ENCODE measurements at places on chromosomes 12 and 14. TPM values are rescaled to one million over a fixed set of nuclear protein-coding genes. Genes with fewer than 3 reads are reported as not detected.
A peak's percentile ranks its signal among the peaks of the same experiment; 100 is the strongest.

The PDZRN4 gene
- total RNA-seq, result 0.75 TPM

The RIPK3 gene
- total RNA-seq, result 23.4 TPM

The CCDC184 gene
- total RNA-seq, result 0.61 TPM

The GLT1D1 gene
- 3.5 TPM for total RNA-seq

The DPPA3 gene
- not detected for total RNA-seq

The WSCD2 gene
- total RNA-seq, result 1.7 TPM

DNA sequence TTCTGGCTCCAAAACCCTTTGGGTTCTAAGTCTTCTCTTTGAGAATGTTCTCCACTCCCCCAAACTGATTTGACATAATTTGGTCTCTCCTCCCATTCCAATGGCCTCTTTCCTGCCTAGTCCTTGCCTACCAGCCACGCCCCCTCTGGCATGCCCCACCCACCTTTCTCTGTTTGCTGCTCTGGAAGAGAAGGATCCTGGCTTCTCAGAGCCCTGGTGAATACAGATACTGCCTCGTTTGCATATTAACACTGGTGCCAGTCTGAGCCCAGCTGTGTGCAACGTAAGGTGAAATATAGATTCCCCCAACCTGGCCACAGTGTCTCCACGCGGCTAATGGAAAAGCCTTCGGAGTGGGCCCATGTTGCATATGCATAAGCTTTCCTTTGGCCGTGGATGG lies 79.7 kb downstream of the PAPOLA start:
- H3K36me3 ChIP-seq, result no peaks in the 10 kb centered on the region
- no peaks in the 10 kb centered on the region for H3K4me1 ChIP-seq
- DNase-seq, result no peak

- peak; percentile 94 for DNase-seq
- peak within 1 kb of the TSS; percentile 82 for H3K27ac ChIP-seq
- H3K4me3 ChIP-seq, result peak within 1 kb of the TSS; percentile 62
- H3K36me3 ChIP-seq, result no peaks in the 10 kb centered on the region
- no peaks in the 10 kb centered on the region for H3K27me3 ChIP-seq
- peaks cover 19% of the 10 kb centered on the region for H3K4me1 ChIP-seq
Measured at GRCh38 chr14:23009939-23010726, at the start of gene C14orf93. TSS of gene C14orf93 (minus strand) at chr14:23010143. CDS start at chr14:22999023, 11,120 bp downstream.

DNA sequence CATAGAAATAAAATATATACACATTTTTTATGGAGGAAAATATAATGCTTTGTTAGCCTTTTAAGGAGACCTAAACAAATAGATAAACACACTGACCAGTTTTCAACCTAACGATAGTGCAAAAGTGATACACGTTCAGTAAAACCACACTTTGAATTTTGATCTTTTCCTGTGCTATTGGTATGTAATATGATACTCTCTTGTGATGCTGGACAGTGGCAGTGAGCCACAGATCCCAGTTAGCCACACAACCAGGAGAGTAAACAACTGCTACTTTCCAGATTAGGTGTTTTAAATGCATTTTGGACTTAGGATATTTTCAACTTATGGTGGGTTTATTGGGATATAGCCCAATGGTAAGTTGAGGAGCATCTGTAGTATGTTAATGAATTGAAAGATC lies 243.1 kb downstream of the ERC1 start:
- peaks cover 12% of the 10 kb centered on the region for H3K36me3 ChIP-seq
- H3K27me3 ChIP-seq, result no peaks in the 10 kb centered on the region

- DNase-seq, result no peak
- H3K36me3 ChIP-seq, result no peaks in the 10 kb centered on the region
- H3K27me3 ChIP-seq, result no peaks in the 10 kb centered on the region
Measured at GRCh38 chr14:54333511-54333910, 63.3 kb upstream of the CDKN3 start.

DNA sequence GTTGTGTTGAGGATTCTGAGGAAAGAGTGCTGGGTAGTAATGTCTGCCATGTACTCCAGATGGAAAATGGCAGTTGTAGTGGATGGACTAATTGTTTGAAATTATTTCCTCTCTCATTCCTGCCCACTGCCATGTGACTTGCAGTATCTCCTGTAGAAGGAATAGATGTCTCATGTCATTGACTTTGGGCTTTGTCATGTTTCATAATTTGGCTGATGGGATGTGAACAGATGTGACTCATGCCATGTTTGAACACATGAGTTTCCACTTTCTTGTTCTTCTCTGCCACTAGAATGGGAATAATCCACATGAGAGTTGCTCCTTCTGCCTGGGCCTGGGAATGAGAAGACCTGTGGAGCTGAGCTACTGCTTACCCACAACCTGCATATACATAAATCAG lies 2.4 kb upstream of the CALCOCO1 start:
- no peak overlapping the region for H3K27ac ChIP-seq
- peaks cover 21% of the 10 kb centered on the region for H3K4me1 ChIP-seq

- peaks cover 68% of the 10 kb centered on the region for H3K4me1 ChIP-seq
- no peaks in the 10 kb centered on the region for H3K36me3 ChIP-seq
- peak overlapping the region; percentile 70 for H3K27ac ChIP-seq
- H3K4me3 ChIP-seq, result no peak overlapping the region
- DNase-seq, result no peak
Measured at GRCh38 chr14:68939893-68940613, 39.0 kb downstream of the ACTN1 start.

DNA sequence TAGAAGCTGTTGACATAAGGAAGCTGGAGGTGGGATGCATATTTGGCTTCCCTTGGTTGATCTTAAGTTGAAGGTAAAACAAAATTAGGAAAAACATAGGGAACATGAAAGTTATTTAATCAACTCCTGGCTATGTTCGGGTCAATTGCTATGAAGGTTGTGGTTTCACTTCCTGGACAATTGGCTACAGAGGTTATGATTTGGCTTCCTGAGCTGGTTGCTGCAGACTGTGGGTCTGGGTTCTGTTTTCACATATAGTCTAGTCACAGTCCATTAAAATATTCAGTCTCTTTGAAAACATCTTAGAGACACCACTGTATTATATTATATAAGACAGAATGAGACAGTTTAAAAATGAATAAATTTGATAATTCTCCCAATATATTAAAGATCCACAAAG lies 895.2 kb upstream of the USP15 start:
- H3K4me1 ChIP-seq, result no peaks in the 10 kb centered on the region
- H3K4me3 ChIP-seq, result no peak overlapping the region
- no peaks in the 10 kb centered on the region for H3K36me3 ChIP-seq
- no peaks in the 10 kb centered on the region for H3K27me3 ChIP-seq

DNA sequence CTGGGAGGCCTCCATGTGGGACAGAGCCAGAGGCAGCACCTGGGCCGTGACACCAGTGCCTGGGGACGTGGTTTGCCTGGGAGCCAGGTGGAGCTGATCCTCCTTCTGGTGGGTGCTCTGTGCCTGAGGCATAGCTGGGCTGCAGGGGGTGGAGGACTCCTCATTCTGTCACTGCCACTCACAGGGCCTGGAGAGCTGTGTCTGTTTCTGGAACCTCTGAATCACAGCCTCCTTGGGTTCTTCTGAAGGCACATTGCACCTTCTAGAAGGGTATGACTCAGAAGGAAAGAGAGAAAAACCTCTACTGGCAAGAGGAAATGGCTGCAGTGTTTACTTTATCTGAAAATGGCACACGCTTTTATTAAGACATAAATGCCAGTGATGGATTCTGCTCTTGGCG lies 659.8 kb downstream of the VRK1 start:
- H3K4me1 ChIP-seq, result no peaks in the 10 kb centered on the region
- peaks cover 15% of the 10 kb centered on the region for H3K27me3 ChIP-seq
- no peak for DNase-seq
- no peak overlapping the region for H3K4me3 ChIP-seq
- H3K27ac ChIP-seq, result no peak overlapping the region

- no peaks in the 10 kb centered on the region for H3K27me3 ChIP-seq
- peaks cover 53% of the 10 kb centered on the region for H3K36me3 ChIP-seq
- no peaks in the 10 kb centered on the region for H3K4me1 ChIP-seq
- H3K4me3 ChIP-seq, result peak overlapping the region; percentile 30
- H3K27ac ChIP-seq, result no peak overlapping the region
Measured at GRCh38 chr14:102437997-102438915, 71.3 kb downstream of the ANKRD9 start.

Data from upper lobe of right lung (tissue), 1 donor.